ENCODE measurements at places on chromosomes 7 and 10.

DNA sequence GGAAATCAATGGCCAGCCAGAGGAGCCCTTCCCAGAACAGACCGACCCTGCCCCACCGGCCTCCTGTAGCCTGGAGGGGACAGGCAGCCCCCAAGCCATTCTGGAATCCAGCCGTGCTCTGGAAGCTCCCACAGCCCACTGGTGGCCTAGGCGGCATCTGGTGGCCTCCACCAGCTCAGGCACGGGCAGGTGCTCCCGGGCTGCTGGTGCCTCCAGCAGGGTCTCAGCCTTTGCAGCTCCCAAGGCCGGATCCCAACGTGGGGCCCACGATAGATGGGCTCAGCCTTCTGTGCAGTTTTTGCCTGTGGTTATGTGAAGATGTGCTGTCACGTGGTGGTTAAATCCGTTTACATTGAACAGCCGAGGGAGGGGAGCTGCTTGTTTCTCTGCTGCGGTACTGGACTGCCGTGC is 44.4 kb downstream of the JAKMIP3 start:
- no peak for DNase-seq

DNA sequence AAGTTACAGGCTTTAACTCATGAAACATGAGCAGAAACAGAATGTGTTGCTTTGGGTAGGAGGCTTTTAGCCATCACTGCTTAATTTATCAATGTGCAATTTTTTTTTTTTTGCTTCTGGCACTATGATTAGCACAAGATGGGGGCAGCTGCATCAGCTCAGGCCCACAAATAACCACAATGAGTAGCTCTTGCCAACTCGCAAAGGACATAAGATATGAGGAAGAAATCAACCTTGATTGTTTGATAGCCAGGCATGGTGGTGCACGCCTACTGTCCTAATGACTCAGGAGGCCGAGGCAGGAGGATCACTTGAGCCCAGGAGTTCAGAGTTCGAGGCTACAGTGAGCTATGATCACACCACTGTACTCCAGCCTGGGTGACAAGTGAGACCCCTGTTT is 12.3 kb downstream of the NOD1 start:
- no peak for DNase-seq

DNA sequence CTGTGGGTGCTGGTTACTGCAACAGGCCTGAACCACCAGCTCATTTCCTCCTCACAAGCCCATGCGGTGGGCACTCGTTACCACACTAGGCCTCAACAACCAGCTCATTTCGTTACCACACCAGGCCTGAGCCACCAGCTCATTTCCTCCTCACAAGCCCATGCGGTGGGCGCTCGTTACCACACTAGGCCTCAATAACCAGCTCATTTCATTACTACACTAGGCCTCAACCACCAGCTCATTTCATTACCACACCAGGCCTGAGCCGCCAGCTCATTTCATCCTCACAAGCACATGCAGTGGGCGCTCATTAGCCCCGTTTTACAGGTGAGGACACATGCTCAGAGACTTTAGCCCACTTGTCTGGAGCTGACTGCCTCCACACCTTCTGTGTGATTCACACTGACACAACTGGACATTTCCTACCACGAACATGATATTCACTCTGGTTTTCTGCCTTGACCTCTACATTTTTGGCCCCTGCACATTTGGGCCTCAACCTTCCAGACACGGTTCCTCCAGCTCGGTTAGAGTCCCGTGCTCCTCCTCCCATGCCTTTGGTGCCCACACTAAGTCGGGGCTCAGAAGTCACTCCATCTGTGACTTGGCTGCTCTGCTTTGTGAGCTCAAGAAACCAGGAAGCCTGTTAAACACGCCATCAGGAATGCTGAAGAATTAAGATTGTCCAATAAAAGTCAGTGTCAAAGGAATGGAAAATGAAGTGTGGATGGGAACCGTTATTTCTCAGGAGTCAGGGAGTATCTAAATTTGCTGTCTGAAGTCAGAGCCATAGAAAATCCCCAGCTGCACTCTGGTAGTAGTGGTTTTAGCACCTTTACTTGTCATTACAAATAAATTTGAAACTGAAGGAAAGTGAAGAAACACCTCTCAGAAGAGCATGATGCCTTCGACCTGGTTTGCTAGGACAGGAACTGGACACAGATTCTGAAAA is 55.8 kb upstream of the LANCL2 start:
- no peak for DNase-seq

DNA sequence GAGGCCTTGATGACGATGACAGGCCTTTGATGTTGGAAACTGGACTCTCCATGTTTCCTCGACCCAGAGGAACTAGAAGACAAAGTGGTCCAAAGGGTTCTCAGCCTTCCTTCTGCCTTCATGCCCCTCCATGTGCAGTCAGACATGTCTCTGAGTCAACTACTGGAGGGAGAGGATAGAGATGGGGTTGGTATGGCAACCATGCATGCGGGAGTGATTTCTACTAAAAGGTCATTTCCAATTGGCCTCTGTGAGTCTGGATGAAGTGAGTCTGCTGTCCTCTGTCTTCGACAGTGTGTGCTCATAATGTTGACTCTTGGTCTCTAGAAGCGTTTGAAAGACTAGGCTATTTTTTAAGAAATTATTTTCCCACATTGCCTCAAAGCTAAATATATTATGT is 29.2 kb downstream of the STK17A start:
- DNase-seq = no peak

DNA sequence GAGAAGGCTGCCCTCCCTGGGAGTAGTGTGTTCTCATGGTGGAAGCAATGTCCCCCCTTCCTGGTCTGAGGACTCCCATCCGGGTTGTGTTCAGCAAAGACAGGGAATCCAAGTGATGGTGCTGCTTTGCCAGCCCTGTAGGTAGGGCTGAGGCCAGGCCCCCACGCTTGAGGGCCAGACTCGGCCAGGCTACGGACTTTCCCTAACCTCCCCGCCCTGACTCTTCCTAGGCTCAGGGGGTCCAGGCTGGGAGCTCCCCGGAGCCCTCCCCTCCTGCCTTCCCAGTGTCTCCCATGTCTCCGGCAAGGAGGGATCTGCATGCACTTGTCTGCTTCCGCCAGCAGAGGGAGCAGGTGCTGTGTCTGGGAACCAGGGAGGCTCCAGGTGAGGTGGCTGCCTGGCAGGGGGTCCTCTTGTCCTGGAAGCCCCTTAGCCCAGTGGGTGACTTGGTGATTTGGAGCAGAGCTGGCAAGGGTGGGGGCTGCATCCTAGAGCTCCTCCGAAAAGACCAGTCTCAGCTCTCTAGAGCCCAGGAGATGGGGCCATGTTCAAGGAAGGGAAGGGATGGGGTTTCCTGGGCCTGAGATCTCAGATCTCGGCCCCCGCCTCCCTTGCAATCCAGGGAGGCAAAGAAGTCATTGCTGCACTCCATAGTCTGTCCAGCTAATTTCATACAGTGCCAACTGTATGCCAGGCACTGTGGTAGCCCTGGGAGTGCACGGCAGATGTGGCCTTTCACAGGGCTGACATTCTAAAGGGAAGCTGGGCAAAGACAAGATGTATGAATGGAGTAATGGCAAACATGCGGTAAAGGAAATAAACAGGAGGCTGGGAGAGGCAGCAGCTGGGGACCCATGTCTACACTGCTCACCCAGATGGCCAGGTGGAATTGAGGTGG is 20.3 kb upstream of the SFRP5 start:
- DNase-seq = peak; percentile 68

DNA sequence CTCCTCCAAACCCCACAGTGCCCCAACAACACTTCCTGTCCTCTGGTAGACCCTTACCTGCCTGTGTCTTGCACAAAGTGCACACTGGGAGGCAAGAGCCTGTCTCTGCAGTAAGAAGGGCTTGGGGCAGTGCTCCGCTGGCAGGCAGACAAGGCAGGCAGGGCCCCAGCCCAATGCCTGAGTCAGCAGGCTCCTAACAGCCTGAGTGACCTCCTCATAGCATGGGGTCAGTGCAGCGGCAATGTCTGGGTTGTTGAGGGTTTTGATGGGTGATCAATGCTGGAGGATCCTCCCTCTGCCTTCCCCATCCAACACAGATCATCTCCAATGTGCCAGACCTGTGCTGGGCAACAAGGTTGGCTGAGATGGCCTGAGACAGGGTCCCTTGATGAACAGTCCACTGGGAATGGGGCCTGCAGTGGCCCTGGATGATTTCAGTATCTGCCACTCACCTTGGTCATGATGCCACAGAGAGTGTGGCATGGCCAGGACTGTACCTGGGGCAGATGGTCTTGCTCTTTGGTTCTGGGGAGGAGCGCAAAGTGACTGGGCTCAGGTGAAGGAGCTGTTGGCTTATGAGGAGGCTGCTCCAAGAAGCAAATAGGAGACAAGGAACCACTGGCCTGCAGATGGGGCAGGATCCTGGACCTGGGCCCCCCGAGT is 55.6 kb upstream of the CAMK2B start:
- DNase-seq = no peak

GRCh38 chr10:13984647-13985155 is 346.0 kb downstream of the FRMD4A start:
- DNase-seq = no peak

- DNase-seq = no peak
Observed at GRCh38 chr10:131694781-131695495, 205.9 kb upstream of the PPP2R2D start.

GRCh38 chr10:104208730-104209129 is 23.4 kb downstream of the CFAP43 start:
- no peak for DNase-seq

- DNase-seq = no peak
Observed at GRCh38 chr7:66928388-66928787, 7.4 kb downstream of the TMEM248 start.

DNA sequence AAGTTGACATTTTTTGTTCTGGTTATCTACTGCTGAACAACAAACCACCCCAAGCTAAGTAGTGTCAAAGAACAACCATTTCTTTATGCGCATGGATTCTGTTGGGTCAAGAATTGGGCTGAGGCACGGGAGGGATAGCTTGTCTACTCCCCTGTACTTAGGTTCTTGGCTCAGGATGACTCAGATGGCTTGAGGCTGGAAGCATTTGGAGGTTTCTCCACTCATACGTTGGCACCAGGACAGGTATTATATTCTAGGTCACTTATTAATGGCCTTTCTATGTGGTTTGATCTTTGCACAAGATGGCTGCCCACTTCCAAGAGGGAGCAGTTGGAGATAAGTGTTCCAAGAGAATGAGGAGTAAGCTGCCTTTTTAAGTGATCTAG is 11.8 kb upstream of the TFAM start:
- no peak for DNase-seq

DNA sequence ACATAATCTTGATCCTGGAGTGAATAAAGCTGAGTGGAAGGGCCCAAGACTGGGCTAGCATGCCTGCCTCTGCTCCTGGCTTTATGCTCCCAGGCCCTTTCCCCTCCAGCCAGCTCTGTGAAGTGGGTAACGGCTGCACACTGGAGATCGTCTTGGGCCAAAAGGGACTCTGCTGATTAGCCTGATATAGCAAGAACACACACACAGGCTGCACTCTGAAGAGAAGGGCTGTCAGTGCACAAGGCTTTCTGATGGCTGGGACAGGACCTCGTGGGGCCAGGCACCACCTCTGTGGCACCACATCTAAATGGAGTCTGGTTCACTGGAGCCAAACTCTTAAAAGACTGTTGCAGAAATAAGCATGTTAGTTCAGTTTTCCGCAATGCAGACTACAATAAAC is 161.4 kb downstream of the NEURL1 start:
- no peak for DNase-seq

DNA sequence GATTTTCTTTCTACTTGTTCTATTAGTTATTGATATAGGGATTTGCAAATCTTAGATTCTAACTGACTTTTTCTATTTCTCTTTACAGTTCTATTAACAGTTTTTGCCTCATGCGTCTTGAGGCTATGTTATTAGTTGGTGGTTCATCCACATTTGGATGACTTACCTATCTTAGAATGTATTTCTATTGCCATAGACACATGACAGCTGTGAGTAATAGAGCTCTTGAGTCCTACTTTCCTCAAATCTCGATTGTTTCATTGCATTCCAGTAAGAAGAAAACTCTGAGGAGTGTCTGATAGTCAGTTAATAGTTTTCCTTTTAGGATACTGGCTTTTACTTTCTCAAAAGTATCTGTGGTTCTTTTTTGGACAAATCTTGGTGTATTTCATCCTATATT is 241.4 kb upstream of the ZNF32 start:
- DNase-seq = no peak

All from DND-41 (cell line).